Nephron progenitor cell (in vitro differentiated cells): ENCODE measurements at places on chromosomes 1 and 21.

GRCh38 chr1:38929476-38929875 lies 12.2 kb downstream of the RHBDL2 start:
- DNase-seq = peak; percentile 21

DNA sequence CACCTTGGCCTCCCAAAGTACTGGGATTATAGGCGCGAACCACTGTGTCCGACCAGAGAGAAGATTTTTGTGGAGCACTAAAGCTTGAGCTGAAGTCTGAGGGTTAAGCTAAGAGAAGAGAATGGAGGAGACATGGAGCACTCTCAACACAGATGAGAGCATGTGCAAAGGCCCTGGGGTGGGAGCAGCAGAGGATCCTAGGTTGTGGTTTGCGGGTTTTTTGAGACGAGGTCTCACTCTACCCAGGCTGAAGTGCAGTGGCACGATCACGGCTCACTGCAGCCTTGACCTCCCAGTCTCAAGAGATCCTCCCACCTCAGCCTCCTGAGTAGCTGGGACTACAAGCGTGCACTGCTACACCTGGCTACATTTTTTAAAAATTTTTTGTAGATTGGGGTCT lies 30.5 kb downstream of the FBXO2 start:
- DNase-seq = no peak

GRCh38 chr1:14300991-14301703 lies 297.3 kb upstream of the KAZN start:
- DNase-seq = no peak

GRCh38 chr21:38460171-38460742 lies 38.0 kb downstream of the ERG start:
- DNase-seq = no peak

DNA sequence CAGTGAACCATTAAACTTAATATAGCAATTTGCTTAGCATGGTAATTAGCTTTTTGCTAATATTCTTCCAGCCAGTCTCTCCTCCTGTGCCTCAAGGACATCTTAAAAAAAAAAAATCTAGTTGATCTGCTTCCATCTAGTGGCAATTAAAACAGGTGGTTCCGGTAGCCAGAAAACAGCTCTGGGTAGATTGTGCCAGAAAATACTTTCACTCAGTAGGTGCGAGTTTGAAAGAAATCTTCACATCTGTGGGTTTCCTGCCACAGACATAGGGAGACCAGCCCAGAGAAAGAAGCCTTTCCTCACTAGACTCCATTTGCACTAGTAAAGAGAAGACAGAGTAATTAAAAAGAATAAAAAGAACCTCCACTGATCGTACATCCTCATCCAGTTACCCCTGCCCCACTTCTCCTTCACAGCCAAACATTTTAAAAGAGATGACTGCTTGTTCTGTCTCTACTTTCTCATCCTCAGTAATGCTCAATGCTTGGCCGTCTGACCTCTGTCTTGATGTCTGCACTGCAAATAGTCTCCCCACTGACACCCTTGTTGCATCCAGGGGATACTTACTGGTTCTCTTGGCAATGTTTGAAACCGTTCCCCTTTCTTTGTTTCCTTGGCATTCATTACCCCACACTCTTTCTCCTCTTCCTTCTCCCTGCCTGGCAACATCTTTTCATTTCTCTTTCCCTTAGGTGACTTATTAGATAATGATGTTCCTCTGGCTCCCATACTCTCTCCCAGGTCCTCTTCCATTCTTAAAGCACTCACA lies 16.9 kb downstream of the SELL start:
- no peak for DNase-seq

- DNase-seq = no peak
Measured at GRCh38 chr1:235759336-235759735, 107.4 kb downstream of the LYST start.

DNA sequence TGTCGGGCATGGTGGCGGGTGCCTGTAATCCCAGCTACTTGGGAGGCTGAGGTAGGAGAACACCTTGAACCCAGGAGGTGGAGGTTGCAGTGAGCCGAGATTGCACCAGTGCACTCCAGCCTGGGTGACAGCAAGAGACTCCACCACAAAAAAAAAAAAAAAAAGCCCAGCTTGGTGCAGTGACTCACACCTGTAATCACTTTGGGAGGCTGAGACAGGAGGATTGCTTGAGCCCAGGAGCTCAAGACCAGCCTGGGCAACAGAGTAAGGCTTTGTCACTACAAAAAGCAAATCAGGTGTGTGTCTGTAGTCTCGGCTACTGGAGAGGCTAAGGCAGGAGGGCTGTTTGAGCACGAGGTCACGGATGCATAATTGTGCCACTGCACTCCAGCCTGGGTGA lies 5.0 kb upstream of the H6PD start:
- no peak for DNase-seq

DNA sequence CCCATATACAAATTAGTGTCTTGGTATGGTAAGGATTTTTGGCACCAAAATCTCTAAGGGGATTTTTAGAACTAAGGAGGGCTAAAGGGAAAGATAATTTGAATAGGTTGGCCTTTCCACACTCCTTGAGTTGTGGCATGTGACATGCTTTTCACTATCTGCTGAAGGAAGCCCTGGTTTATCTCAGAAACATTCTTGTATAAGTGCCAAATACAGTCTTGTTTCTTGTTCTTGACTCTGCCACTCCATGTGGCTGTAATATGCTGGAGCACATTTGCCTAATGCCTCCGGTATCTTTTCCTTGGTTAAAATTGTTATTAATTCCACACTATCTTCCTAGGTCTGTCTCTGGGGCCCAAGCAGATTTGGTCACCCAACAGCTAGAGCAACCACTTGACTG lies 457.0 kb downstream of the USP25 start:
- no peak for DNase-seq

GRCh38 chr1:8118031-8118451 lies 91.9 kb upstream of the ERRFI1 start:
- no peak for DNase-seq

- no peak for DNase-seq
Measured at GRCh38 chr1:159960721-159961381, 6.8 kb upstream of the SLAMF9 start.

DNA sequence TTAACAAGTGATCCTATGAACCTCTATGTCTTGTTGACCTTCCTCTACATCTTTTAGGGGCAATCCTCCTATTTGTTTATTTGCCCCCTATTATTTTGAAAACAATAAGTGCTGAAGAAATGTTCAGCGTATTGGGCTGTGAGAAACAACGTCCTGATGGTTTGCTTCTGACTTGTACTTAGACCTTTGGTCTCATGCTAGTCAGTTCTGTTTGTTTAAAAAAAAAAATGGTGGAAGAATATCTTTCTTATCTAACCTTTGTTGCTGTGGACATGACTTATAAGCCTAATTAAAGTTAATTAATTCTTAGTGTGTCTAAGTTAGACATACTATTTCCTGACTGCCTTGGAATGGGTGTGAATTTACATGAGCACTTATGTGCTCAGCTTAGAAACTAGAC lies 20.7 kb downstream of the ATP1A1 start:
- no peak for DNase-seq

DNA sequence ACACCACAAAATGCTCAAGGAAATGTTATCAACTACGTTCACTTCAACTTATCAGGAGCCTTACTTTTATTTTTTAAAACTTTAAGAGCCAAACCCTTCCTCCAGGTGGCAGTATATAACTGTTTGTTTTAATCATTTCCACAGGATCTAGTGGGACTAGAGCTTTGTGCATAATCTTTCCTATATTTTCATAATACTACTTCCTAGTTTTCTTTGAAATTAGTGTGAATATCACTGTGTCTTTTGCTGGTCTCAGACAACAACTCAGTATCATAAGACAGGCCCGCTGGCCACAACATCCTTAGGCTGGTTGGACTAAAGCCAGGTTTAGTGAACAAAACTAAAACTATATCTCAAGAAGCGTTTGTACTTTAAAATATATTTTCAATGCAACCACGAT lies 145.5 kb downstream of the TIAM1 start:
- DNase-seq = no peak

DNA sequence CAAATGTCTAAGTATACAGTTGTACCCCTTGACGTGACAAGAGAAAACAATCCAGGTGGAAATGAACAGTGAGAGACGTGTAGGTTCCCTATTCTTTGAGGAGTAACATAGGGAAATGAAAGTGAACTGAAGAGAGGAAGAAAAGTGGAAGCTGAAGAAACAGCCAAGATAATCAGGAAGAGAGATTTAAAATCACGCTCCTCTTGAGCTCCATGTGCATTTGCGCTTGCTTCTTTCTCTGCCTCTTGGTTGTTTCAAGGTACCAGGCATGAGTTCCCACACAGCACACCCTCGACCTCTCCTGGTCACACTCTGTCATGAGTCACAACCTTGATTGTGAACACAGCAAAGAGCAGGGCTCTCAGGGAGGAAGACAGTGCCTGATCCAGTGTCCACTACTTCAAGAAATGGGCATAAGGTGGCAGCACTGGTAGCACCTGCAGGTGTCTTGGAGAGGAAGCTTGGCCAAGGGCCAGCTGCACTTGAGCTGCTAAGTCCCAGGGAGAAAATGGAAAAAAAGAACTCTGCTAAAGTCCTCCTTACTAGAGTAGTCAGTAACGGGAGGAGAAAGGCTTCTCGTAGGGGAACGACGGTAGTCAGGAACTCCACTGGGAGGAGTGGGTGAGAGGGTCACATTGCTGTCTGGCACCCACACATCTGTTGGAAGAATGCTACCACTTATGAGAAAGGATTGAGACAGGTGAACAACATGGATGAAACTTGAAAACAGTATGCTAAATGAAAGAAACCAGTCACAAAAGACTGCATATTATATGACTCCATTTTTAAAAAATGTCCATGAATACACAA lies 18.3 kb upstream of the ARID1A start:
- DNase-seq = peak; percentile 24

- no peak for DNase-seq
Measured at GRCh38 chr1:204278958-204279357, 65.2 kb upstream of the GOLT1A start.

GRCh38 chr1:209743145-209743482 lies 12.7 kb upstream of the TRAF3IP3 start:
- no peak for DNase-seq

DNA sequence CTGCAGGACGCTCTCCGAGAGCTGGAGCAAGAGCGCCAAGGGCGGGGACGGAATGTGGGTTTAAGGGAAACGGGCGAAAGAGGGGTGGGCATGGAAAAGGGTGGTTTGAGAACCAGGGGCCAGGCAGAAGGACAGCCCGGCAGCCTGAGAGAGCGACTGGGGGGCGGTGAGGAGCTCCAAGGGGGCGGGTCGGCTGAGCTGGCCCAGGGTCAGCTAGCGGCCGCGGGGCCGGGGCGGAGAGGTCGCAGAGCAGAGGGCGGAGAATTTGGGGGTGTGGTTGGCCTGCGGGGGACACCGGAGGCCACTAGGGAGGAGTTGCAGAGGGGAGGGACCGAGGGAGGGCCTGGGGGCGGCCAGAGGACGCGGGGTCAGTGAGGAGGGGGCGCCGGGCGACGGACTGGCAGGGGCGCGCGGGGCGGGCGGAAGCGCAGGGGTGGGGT lies 54.7 kb downstream of the NDUFS5 start:
- peak; percentile 78 for DNase-seq

GRCh38 chr1:4261327-4261726 lies 361.3 kb upstream of the C1orf174 start:
- no peak for DNase-seq

DNA sequence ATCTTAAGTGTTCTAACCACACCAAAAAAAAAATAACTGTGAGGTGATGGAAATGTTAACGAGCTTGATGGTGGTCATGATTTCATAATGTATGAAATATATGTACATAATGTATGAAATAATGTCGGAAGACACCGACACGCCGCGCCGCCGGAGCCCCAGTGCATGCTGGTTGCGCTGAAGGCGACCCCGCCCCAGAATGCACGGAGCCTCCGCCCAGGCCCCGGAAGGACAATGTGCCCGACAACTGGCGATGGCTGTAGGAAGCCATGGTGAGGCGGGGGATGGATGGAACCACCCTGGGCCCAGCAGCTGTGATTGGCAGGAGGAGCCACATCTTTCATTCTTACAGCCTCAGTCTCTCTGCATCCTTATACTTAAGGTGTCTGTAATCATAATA lies 7.4 kb downstream of the OR2T10 start:
- no peak for DNase-seq

DNA sequence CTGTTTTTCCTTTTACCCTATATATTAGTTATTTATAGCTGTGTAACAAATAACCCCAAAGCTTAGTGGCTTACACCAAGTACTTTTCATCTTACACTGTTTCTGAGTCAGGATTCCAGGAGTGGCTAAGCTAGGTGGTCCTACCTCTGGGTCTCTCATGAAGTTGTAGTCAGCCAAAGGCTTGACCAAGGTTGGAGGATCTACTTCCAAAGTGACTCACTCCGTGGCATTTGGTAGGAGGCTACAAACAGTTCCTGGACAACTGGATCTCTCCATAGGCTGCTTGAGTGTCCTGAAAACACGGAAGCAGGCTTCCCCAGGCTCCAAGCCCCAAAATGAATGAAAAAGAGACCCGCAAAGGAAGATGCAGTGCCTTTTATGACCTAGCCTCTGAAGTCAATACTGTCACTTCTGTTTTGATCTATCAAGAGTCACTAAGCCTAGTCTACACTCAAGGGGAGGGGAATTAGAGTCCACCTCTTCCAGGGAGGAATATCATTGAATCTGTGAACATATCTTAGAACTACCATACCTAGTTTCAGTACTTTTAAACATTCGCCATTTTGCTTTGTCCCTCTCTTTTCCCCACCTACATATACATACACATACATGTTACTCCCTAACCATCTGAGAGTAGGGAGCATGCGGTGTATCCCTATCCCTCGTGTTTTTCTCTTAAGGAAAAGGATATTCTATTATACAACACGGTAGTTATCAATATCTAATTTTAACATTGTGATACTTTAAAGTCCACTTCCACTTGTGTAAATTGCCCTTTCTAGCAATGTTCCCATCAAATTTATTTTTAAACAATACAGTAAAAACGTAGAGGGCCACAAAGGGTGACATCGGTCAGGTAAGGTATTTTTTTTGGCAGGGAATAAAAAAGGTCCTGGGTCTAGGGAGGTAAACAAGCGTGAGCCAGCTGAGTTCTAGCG lies 67.2 kb downstream of the SLC35A3 start:
- no peak for DNase-seq

GRCh38 chr1:34358636-34359035 lies 181.9 kb downstream of the C1orf94 start:
- no peak for DNase-seq

- DNase-seq = no peak
Measured at GRCh38 chr1:198165927-198166647, 9.3 kb downstream of the NEK7 start.

DNA sequence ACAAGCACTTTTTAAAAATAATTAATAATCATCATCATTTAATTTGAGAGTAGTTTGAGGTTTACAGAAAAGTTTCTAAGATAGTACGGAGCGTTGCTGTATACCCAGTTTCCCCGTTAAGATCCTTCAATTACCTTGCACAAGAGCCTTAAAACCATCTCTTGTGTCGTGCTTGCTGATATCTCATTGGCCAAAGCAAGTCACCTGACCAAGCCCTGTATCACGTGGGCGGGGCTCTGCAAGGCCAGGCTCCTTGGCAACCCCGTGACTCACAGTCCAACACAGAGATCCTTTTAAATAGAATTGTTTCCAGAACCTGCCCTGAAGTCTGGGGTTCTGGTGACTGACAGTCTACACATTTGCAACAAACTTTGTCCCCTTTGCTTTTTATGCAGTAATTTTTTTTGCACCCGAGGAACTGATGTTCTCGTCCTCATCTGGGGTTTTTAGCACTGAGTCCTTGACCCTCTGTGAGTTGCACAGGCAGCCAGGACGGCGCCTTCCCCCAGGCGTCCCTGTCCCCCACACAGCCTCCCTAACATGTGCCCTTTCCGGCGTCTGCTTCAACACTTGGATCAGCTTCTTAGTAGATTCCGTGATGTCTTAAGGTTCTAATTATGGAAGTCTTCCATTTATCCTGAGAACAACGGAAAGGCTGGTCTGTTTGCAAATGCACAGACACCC lies 183.3 kb upstream of the TMEM51 start:
- no peak for DNase-seq

- DNase-seq = no peak
Measured at GRCh38 chr1:15141935-15142539, 11.5 kb upstream of the TMEM51 start.
